ENCODE measurements at places on chromosomes 13 and 19.

DNA sequence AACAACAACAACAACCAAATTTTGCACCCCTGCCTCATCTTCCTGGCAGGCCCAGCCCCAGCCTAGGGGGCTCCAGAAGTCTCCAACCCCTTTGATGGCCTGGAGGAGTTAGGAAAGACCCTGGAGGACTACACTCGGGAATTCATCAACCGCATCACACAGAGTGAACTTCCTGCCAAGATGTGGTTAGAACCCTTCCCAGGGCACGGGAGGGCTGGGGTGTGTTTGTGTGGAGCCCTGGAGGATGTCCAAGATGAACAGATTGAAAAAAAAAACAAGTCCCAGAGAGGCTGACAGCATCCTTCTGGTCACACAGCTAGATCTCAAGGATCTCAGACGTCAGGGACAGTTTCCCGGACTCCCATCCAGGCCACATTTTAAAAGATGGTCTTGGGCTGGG is 13.3 kb downstream of the APOC1 start:
- no peak for DNase-seq

DNA sequence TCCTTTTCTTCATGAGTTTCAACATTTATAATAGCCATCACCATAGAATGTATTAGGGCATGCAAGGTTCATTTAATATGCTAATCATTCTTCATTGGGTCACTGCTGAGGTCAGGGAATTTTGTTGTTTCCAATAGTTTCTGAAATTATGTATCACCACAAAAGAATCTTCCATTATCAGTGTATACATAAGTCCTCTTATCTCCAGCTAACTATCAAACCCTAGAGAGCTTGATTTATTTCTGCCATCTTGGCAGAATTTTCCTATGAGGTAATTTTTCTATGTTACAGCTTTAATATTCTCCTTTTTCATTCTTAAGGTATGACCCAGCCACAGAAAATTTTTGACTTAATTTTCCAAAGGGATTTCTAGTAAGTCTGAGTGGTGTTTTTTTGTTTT is 415.0 kb upstream of the SLITRK1 start:
- DNase-seq: no peak

- DNase-seq: no peak
Observed at GRCh38 chr19:51467864-51468544, 9.8 kb upstream of the SIGLEC8 start.

- DNase-seq: no peak
Observed at GRCh38 chr13:76667551-76667950, 218.7 kb downstream of the KCTD12 start.

DNA sequence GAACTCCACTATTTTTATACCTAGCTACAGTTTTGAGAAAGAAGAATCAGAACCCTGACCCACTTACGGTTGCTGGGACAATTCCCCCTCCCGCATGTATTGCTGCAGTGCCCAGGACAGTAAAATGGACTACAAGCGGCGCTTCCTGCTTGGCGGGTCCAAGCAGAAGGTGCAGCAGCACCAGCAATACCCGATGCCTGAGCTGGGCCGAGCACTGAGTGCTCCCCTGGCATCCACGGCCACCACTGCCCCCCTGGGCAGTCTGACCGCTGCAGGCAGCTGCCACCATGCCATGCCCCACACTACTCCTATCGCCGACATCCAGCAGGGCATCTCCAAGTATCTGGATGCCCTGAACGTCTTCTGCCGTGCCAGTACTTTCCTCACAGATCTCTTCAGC is 46.0 kb downstream of the GARRE1 start:
- no peak for DNase-seq

GRCh38 chr13:47135800-47136503 is 239.1 kb upstream of the HTR2A start:
- no peak for DNase-seq

- no peak for DNase-seq
Observed at GRCh38 chr13:78309497-78310180, 293.7 kb downstream of the POU4F1 start.

GRCh38 chr13:73107970-73108369 is 49.2 kb downstream of the KLF5 start:
- no peak for DNase-seq

GRCh38 chr13:44842158-44842557 is 147.1 kb downstream of the NUFIP1 start:
- DNase-seq: no peak

DNA sequence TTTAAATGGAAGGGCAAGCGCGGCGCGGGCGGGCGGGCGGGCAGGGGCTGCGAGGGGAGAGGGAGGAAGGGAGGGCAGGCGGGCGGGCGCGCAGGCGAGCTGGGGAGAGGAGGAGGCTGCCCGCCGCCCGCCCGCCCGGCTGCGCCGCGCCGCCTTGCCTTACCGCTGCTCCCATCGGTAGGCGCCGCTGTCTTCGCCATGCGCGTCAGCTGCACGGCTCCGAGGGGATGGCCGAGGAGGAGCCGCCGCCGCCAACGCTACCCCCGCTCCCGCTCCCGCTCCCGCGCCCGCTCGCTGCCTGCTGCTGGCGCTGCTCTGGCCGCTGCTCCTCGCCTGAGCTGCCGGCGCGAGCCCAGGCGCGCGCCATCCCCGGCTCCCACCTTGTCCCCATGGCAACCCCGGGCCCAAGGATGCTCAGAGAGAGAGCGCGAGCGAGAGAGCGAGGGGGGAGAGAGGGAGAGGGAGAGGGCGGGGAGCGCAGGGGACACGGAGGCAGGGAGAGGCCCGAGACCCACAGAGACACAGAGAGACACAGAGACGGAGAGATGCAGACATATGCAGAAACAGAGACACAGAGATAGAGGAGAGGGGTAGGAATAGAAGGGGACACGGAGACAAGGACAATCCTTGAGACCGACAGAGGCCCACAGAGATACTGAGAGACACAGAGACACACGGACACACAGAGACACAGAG is 40.3 kb downstream of the DEDD2 start:
- peak; percentile 78 for DNase-seq

GRCh38 chr19:15448778-15449619 is 757 bp downstream of the WIZ start:
- DNase-seq: no peak

DNA sequence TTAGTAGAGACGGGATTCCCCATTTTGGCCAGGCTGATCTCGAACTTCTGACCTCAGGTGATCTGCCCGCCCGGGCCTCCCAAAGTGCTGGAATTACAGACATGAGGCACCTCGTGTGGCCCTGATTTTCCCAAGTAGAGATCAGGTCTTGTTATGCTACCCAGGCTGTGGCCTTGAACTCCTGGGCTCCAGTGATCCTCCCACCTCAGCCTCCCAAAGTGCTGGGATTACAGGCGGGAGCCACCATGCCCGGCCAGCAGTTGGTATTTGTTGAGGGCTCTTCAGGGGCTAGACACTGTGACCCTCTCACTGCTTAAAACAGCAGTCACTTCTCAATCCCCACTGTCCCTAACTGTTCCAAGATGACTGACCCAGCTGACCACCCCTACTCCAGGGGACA is 8.5 kb upstream of the ELAVL3 start:
- DNase-seq: no peak

- no peak for DNase-seq
Observed at GRCh38 chr19:1847684-1848398, 442 bp downstream of the REXO1 start.

DNA sequence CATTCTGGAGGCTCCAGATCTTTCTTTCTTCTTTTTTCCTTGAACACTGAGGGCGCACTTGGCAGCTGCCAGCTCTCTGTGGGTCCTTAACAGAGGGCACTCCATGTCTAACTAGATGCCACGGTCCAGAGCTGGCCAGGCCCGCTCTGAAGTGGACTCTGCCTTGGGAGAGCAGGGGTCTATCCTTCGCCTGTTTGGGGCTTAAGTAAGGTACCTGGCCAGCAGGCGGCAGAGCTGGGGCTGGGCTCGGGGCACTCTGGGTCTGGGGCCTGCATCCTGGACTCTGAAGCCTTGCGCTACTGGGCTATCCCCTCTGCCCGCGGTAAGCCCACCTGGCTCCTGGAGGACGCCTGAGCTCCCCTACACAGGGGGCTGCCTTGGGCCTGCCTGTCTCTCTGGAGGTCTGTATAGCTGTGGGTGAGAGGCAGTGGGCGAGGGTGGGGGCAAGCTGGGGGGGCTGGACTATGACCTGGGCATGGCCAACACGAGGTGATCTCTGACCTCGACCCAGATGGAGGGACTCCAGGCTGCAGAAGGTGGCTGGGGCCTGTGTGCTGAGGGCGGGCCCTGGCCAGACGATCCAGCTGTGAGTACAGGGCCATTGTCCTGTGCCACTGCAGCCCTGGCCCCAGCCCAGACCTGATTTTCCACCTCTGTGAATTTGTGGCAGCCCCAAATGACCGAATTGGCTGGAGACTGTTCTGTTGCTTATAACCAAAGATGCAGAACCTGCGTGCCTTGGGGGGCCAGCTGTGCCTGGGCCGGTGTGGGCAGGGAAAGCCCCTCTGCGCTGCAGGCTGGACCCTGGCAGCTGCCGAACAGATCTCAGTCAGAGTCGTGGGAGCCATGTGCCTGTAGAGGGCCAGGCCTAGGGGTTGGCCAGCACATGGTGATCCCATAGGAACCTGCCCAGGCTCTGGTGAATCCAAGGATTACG is 26.5 kb downstream of the CEBPG start:
- no peak for DNase-seq

DNA sequence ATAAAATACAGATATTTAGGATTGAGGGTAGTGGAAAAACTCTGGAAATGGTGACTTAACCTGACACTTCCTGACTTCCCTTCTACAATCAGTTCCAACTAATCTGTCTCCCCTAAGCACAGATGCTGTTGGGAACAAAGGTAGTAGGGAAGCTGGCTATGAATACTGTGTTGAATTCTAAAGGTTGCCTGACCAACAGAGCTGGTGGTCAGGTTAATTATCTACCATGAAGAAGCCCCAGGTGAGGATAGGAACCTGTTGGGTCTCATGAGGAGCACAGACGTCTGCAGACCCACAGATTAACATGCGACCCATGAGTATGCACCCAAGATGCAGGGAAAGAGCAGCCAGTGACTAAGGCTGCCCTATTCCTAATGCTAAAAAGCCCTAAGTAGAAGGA is 172.3 kb downstream of the DIAPH3 start:
- no peak for DNase-seq

DNA sequence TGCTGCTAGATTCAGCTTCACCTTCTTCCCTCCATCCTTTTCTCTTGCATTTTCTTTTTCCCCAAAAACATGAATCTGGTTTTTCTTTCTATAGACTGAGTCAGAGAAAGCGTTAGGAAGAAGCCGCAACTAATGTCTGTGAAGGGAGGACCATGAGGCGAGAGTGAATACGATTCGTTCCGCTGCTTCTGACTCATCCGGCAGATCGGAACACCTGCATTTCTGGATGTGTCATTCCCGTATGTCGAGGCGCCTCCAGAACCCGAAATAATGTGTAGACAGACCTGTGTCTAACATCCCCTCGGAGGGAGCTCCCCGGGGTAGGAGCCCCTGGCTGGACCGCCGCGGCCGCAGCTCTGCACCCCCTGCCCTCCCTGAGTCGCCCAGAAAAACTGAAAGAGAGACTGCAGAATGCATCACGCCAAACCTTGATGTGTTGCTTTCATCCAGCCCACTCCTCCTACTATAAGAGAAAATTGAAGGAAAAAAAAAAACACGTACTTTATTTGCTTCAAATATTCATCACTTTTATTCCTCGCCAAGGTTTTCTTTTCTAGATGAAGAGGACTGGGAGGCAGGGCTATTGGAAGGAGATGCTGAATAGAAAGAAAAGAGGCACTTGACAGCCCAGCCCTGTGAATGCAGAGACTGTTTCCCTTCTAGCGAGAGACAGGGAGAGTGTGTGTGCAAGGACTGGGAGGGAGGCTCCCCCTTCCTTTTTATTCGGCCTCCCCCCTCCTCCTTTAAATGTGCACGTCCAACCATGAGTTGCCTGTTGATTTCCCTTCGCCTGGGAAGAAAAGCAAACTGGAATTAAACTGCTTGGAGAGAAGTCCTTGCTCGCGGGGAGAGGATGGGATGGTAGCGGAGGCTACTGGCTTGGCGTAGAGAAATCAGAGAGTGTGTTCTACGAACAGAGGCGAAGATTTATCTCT is 616 bp upstream of the PCDH17 start:
- DNase-seq: no peak

- DNase-seq: no peak
Observed at GRCh38 chr19:56933014-56933705, 92.6 kb upstream of the PEG3 start.

DNA sequence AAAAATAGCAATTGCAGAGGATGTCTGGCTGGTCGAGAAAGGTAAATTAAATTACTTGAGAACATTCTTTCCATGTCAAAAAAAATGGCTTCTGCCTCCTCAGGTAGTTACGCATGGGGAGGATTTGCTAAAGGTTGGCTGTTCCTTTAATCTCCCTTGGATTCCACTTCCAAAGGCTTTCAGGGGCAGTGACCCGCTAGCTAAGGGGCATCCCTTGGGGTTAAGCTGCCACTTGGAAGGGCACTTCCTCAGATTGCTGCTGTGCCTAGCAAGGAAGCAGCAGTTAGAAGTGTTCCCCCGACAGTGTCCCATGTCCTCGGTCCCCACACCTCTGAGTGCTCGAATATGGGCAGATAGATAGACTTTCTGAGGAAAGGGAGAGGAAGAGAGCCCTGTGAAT is 108.5 kb downstream of the RGCC start:
- no peak for DNase-seq

- no peak for DNase-seq
Observed at GRCh38 chr13:99395436-99395835, 88.2 kb upstream of the GPR183 start.

DNA sequence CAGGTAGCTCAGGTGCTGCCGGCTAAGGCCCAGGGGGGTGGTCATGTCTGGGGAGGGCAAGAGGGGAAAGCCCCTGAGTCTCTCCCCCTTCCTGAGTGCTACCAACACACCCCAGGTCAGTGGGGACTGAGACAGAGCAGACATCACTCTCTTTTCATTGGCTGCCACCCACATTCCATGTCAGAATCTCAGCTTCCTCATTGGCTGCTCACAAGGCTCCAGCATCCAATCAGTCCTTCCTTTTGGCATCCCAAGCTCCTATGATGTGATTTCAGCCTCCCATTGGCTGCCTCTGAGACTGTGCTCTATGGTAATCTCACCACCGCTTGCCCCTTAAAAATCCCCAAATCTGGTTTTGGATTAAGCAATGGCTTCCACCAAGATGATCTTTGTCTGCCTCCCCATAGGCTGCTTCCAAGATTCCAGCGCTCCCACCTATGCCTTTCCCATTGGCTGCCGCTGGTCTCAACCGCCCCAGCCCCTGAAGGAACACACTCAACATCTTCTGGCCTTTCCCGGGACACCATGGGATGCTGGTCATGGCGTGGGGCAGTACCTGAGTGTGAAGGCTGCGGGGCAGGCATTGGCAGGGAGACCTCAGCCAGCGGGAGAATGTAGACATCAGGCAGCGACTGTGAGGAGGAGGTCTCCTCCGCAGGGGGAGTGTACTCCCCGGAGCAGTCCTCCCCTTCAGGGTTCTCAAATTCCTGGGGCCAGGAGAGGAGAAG is 2.0 kb downstream of the LMTK3 start:
- DNase-seq: no peak
